ENCODE measurements at places on chromosomes 3 and 15.

DNA sequence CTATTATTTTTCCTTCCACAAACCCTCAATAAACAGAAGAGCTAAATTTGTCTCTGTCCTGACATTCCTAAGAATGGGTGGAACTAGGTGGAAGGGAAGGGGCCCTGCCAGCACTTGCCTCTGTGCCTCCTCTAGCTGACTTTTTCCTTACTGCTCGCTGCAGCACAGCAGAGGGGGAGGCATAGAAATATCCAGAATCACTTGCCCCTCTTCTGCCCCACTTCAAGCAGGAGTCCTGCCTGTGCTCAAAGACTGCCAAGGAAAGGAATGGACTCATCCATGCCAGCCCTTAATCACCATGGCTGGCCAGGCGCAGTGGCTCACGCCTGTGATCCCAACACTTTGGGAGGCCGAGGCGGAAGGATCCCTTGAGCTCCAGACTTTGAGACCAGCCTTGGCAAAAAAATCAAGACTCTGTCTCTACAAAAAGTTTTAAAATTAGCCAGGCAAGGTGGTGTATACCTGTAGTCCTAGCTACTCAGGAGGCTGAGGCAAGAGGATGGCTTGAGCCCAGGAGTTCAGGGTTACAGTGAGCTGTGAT, 51.8 kb downstream of the ADCY5 start:
- ATAC-seq: no peak

DNA sequence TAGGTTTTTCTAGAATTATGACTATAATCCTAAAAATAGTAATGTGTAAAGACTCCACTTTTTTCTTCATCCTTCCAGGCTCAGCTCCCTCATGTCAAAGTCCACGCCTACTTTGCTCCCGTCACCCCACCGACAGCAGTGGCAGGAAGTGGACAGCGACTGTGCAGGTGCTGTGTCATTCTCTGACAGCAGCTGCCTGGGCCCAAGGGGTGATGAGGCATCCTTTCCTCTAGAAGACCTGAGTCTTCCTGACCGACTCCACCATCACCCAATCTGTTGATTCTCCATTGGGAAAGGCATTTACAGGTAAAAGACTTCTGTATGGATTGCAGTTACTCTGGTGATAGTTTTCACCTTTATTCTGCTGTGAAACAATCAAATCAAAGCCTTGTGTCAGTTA, 54.8 kb downstream of the UBP1 start:
- ATAC-seq: peak; percentile 99

- ATAC-seq: no peak
Observed at GRCh38 chr15:85171736-85172135, 190.1 kb downstream of the PDE8A start.

GRCh38 chr3:147838652-147839051, 429.5 kb downstream of the ZIC1 start:
- ATAC-seq: no peak

DNA sequence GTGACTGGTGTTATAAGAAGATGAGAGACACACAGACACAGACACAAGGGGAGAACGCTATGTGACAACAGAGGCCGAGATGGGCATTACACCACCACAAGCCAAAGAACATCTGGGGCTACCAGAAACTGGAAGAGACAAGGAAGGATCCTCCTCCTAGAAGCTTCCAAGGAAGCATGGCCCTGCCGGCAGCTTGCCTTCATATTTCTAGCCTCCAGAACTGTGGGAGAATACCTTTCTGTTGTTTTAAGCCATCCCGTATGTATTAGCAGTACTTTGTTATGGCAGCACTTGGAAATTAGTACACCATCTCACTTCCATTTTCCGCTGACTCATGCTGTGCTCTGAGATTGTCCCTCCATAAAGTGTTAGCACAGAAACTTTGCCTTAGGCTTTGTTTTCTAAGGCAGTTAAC, 38.7 kb upstream of the CA12 start:
- no peak for ATAC-seq

- ATAC-seq: no peak
Observed at GRCh38 chr15:39966521-39966920, 32.6 kb downstream of the EIF2AK4 start.

DNA sequence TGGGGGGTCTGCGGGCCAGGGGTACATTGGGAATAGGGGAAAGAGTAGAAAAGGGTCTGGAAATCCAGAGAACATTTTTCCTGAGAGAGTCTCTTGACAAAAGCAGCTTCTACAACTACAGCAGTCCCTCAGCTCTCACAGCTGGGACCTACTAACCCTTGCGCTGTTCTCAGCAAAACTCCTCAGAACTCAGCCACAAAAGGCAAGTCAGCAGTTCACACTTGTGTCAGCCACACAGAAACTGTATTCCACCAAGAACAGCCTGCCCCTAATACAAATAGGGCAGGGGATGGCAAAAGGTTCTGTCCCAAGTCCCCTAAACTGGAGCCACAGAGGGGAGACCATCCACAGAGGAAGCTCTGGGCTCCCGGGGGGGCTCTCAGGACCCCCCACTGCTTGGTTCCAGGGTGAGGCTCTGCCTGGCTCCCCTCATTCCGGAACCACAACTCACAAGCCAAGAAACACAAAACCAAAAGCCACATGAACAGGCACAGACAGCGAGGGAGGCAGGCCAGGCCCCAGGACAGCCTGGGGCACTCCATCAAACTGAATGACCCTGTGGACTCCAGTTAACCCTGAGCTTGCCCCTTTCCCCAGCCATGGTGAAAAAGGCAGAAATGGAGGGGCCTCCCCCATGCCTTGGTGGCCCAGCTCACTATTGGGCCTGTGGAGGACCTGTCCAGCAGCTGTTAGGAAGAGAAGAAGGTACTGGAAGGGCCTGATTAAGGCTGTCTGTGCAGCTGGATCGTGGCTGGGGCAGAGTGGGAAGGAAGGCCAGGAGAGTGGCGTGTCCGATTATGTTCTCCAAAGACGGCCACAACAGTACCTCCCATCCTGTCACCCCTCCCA, 162.0 kb downstream of the CHSY1 start:
- no peak for ATAC-seq

GRCh38 chr15:93954985-93955571, 276.3 kb upstream of the MCTP2 start:
- no peak for ATAC-seq

- ATAC-seq: no peak
Observed at GRCh38 chr3:43223670-43224364, 62.5 kb upstream of the SNRK start.

DNA sequence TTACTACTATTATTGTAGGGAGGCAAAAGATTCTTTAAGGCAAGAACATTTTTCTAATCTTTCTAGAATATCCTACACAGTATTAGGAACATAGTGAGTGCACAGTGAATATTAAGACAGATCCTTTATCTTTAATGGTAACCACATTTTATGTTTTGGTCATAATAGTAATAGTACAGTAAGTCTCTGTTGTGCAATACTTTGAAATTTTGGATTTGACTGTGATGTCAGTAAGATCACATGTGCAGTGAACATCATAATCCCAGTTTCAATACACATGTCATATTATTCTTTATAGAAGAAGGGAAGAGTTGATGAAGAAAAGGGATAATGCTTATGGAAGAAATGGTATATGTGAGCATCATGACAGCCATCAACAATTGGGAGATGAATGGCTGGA, 10.7 kb downstream of the STT3B start:
- ATAC-seq: no peak

GRCh38 chr3:158451405-158452055, 119.5 kb upstream of the MLF1 start:
- ATAC-seq: no peak

DNA sequence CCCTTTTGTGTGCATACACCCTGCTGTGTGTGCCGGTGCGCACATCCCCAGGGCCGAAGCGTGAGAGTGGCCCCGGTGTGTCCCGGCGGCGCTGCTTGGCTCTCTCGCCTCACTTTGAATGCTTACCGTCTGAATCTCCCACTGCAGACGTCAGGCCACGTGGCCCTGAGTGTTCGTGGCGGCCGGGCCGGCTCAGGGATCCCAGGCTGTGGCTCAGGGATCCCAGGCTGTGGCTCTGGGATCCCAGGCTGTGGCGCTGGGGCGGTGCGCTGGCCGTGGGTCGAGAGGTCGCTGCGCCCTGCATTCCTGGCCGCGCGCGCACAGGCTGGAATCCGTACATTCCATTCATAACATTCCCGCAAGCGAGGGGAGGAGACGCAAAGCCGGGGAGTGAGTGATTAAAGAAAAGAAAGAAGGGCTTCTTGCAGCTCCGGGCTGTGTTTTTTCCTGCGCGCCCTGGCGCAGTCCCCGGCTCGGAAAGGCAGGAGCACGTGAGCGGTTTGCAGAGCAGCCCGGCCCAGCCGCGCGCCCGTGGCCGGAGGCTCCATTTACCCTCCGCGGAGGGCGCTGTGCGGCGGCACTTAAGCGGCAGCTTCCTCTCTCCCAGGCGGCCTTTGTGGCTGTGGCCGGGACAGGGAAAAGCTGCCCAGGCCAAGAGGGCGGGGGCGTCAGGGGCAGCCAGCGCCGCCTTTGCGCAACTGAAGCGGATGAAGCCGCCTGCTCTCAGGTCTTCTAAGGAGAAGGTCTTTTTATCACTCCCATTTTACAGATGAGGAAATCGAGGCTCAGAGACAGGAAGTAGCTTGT, 87.0 kb upstream of the ALDH1L1 start:
- ATAC-seq: no peak

DNA sequence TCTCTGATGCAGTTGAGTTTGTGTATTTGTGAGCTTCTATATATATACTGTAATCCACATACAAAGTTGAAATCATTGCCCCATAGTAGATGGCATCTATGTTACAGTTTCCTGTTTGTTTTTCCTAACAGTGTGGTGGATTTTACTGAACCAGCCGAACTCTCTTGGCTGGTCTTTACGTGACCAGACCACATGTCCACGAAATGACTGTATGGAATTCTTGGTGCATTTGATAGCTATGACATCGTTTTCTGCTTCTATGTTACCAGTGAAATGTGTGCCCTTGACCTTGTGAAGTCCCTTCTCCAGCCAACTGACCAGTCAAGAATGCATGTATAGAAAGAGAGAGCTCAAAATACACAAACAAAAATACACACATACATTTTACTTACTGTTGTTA, 1.8 kb downstream of the KCNMB2 start:
- no peak for ATAC-seq

DNA sequence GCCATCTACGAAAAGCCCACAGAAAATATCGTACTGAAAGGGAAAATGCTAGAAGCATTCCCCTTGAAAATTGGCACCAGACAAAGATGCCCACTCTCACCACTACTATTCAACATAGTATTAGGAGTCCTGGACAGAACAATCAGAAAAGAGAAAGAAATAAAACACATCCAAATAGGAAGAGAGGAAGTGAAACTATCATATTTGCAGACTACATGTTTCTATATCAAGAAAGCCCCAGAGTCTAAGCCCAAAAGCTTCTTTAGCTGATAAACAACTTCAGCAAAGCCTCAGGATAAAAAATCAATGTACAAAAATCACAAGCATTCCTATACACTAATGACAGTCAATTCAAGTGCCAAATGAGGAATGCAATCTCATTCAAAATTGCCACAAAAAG, 15.6 kb downstream of the OR5K3 start:
- no peak for ATAC-seq

GRCh38 chr3:162491952-162492351, 995.3 kb downstream of the OTOL1 start:
- no peak for ATAC-seq

DNA sequence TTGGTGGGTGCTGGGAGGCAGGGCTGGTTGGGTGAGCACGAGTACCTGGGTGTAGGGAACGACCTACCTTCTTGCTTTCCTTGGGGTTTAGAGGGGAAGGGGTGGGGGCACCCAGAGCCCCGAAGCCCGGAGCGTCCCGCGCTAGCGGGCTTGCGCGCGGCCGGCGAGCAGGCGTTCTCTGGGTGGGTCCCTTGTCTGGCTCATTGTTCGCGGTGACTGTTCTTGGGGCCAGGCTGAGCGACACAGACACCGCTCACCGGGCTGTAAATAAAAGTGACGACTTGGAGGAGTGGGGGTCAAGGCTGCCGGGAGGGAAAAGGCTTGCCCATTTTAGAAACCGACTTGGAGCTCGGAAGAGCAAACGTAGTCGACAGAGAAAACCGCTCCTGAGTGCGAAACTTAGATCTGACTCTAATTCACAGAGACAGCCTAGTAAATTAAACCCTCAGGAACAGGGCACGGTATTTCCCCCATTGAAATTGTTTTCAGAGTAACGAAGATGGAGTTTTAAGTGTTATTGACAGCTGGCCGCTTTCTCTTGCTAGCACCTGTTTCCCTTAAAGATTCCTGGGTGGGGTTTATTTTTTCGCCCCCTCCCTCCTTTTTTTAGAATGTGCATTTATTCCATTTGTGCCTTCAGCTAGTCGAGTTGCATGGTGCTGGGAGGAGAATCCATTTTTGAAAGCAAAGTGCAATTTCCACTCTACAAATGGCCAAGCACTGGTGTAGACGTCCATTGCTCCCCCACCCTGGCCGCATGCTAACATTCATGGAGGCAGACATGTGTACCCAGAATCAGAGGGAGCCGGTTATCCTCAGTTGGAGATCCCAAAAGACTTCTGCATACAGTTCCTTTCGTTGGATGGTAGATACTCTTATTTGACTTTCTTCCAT, 532.1 kb upstream of the SEMA6D start:
- no peak for ATAC-seq

GRCh38 chr3:165729756-165730155, 107.5 kb downstream of the BCHE start:
- no peak for ATAC-seq

DNA sequence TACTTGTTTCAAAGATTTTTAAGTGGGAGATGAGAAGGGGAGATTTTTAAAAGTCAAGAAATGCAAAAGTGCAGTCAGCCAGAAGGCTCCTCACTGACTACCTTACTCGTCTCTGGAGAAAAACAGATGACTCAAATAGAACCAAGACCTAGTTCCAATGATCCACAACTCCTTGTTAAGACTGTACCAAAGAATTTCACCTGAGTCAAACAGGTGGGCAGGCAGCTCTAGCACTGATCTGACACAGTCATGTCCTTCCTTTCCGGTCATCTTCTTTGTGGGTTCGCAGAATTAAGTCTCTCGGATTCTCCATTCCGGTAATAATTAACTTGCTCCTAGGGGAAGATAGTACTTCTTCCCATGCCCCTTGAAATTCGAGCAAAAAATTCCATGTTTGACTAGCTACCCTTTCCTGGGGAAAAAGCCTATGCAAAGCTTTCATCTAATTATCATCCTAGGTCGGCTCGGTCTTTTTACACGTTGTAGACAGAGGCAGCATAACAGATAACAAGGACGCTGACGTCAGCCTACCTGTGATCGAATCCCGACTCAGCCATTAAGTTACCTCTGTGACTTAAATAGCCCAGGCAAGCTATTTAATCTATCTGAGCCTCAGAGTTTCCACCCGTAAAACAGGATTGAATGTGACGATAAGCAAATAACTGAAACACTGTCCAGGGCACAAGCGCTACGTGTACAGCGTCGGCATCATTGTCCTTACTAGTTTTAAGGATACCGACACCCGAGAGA, 758 bp downstream of the SELENOK start:
- peak; percentile 18 for ATAC-seq

DNA sequence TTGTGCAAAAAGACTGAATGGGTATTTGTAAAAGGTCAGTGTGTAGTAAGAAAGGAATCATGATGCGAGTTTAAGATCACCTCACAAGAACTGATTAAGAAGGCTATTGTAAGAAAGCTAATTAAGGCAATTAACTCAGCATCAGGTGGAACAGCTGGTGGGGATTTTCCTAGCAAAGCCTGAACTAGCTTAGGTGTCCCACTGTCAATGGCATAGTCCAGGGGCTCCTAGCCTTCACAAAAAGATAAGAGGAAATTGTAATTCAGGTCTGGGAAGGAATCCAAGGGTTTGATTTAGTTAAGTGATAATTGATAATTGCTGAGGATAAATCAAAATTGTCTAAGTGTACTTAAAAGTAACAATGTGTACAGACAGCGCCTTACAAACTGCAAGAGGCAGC, 901.6 kb downstream of the TUSC7 start:
- no peak for ATAC-seq

- no peak for ATAC-seq
Observed at GRCh38 chr3:187084126-187084525, 55.2 kb downstream of the RPL39L start.
